MM.1S (cell line): ENCODE measurements at places on chromosomes 2 and 18.

DNA sequence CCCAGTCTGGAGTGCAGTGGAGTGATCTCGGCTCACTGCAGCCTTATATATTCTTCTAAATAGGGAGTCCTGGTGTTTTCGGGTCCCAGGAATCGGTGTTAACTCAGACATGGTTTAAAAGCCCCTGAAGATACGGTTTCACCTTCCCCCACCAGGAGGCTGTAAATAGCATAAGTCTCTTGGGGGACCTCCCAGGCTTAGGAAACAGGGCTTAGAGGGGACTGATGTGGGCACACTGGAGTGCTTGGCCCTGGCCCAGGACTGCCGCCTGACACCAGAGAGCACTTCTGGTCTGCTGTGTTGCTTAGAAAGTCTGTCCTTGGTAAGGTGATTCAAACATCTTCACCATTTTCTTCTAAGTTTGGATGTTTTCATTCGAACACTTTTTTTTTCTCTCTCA, 39.7 kb upstream of the MAP4K4 start:
- DNase-seq, result no peak

- peak; percentile 79 for DNase-seq
These were observed 10.6 kb downstream of the CFLAR start for GRCh38 chr2:201126308-201127151.

- DNase-seq, result no peak
These were observed 298.9 kb upstream of the NCKAP5 start for GRCh38 chr2:133867166-133867565.

DNA sequence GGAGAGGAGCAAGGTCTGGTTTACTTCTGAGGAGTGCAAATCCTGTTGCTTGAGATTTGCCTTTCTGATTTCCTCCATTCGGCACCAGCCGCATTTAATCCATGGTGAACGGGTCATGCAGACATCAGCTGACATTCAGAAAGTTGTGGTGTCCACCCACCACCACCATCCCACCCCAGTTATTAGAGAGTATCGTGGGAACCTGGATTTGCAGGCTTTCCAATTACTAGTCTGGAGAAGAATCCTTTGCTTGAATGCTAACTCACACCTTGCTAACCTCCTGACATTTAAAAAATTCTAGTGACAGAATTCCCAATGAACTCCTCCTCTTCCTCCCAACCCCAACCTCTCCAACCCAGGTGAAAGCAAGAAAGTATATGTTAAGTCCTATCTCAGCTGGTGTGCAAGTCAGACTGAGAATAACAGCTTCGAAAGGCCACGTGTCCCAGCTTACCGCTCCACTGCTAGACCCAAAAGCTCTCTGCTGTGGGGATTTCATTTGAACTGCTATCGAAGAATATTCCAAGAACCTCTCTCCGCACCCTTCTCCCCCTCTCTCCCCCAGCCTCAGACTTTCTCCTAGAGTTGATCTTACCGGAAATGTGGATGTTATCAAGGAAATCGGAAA, 17.7 kb downstream of the BCL11A start:
- no peak for DNase-seq

- peak; percentile 56 for DNase-seq
These were observed 562 bp downstream of the TWSG1 start for GRCh38 chr18:9334973-9335696.
